ENCODE measurements at places on chromosomes 5 and 9.

DNA sequence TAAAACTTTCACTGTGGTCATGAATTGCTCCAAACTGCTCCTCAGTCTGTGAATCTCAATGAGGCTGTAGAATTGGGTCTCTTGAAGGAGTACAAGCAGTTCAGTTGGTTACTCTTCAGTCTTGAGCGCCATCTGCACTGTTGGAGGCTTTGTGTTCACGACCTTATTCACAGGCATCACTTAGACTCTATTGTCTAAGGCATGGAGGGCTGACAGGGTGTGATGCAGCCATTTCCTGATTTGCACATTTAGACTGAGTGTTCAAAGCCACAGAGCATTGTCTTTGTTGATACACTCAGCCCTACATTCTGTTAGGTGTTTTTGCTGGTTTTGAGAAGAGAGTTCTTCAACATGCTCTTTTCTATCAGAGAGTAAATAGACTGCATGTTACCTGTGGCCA is 355.9 kb upstream of the RIOK2 start:
- DNase-seq = no peak

- no peak for DNase-seq
Measured at GRCh38 chr9:38344566-38345324, 47.8 kb upstream of the ALDH1B1 start.

DNA sequence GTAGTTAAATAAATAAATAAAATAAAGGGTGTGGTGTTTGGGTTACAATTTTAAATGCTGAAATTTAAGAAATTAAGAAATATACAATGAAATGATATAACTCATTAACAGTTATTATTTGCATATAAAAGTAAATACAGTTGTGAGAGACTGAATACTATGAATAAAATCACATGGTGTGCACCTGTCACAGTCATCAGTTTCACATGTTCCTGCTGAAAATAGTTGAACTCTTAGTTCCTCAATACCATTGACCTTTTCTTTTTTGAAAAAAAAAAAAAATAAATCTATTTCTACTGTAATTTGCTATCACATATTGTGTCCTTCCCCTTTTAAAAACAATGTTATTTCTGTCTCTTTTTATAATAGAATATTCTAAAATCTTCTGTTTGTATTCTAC is 130.9 kb upstream of the CHD1 start:
- DNase-seq = no peak

- no peak for DNase-seq
Measured at GRCh38 chr9:38626006-38626405, 5.6 kb upstream of the ANKRD18A start.

DNA sequence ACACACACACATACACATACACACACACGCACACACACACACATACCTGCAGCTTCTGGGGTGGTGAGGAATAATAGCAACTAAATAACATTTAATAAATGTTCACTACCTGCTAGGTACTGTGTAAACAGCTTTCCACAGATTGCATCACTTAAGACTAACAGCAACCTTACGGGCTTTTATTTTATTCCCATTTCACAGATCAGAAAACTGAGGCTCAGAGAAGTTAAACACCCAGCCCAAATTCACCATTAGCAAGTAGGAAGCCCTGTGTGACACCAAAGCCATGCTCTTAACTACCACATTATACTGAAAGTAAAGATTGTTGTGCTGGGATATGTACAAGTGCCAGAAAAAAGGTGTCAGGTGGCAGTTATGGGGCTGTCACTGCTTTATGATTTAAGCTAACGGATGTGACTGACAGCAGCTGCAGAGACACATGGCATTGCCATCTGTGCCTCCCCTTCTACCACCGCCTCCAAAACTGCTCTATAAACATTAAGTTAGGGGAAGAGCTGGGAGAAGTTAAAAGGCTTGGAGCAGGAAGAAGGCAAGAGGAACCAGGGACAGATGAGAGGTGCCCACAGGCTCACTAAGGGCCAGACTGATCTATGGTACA is 13.6 kb downstream of the MTMR12 start:
- DNase-seq = no peak

GRCh38 chr5:142548739-142549275 is 137.1 kb downstream of the FGF1 start:
- DNase-seq = peak; percentile 36

- DNase-seq = no peak
Measured at GRCh38 chr9:105376893-105377292, 70.9 kb upstream of the FSD1L start.

GRCh38 chr5:153783362-153783658 is 255.4 kb downstream of the FAM114A2 start:
- DNase-seq = no peak

- no peak for DNase-seq
Measured at GRCh38 chr9:38649731-38650363, 29.5 kb upstream of the ANKRD18A start.

GRCh38 chr9:138103111-138103848 is 225.7 kb downstream of the CACNA1B start:
- no peak for DNase-seq

DNA sequence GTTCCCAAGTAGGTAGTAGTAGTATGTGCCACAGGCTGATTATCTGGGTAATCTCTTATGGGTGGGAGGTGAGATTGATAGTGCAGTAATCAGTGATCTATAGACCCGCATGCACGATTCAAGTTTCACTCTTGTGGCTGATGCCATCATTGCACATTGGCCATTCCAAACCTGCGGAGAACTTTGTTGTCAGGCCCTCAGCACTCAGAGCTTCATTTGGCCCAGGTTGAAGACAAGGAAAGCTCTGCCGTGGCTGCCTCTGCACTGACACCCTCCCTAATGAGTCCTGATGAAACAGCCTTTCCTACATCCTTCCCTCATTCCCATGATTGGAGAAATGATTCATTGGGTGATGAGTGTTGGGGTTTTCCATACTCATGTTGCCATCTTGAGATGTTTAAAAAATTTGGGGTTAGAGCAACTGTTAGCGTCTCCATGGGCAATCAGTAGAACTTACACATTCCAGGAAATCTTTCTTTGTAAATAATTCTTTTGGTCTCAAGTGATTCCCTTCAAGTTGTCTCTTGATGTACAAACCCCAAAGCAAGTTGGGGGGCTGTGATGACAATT is 22.9 kb downstream of the PROP1 start:
- DNase-seq = no peak

GRCh38 chr5:118923295-118924005 is 64.9 kb downstream of the DTWD2 start:
- peak; percentile 19 for DNase-seq

GRCh38 chr9:3828495-3828894 is 302.7 kb upstream of the RFX3 start:
- DNase-seq = no peak

GRCh38 chr5:36599986-36600779 is 6.2 kb upstream of the SLC1A3 start:
- DNase-seq = no peak

- peak; percentile 86 for DNase-seq
Measured at GRCh38 chr9:96031366-96031824, 155.9 kb downstream of the ERCC6L2 start.

DNA sequence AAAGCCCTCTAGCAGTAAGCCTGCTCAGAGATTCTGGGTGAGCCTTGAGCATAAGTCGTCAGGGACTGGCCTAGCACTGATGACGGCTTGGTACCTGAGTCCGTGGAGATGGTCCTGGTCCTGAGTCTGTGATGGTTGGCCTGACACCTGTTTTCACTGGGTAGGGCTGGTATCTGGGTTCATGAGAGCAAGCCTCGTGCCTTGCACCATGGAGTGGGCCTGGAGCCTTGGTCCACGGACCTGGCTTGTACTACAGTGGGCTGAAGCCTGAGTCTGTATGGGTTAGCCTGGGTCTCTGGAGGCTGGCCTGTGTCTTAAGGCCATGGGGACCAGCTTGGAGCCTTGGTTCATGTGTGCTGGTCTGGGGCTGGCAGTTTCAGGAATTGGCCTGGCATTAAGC is 310.3 kb upstream of the ISL1 start:
- no peak for DNase-seq

Measured in stomach (tissue), 19 donors.